ENCODE measurements at places on chromosomes 2 and 18.

- no peak for DNase-seq
Observed at GRCh38 chr2:200523158-200523557, 2.8 kb upstream of the SGO2 start.

DNA sequence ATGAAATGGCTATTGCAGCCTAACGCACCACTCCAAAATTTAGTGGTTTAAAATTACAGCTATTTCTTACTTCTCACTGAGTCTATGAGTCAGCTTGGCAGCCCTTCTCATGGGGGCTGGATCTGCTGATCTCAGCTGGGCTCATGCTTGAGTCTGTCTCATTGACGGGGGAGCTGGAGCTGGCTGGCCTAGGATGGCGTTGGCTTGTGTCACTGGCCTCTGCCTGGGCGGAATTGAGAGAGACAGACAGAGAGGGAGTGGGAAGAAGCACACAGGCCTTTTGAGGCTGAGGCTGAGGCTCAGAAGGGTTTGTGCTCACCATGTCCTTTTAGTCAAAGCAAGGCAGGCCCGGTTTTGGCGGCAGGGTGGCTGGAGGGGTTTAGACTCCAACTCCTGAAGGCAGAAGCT, 412.1 kb upstream of the MYT1L start:
- peak; percentile 1 for DNase-seq

GRCh38 chr18:65527879-65528633, 222.8 kb upstream of the CDH7 start:
- no peak for DNase-seq

GRCh38 chr18:32048507-32049091, 30.0 kb downstream of the RNF125 start:
- peak; percentile 3 for DNase-seq

- peak; percentile 2 for DNase-seq
Observed at GRCh38 chr18:39835303-39836030, 2119.6 kb upstream of the PIK3C3 start.

- no peak for DNase-seq
Observed at GRCh38 chr2:126899616-126900185, 1.0 kb downstream of the TEX51 start.

DNA sequence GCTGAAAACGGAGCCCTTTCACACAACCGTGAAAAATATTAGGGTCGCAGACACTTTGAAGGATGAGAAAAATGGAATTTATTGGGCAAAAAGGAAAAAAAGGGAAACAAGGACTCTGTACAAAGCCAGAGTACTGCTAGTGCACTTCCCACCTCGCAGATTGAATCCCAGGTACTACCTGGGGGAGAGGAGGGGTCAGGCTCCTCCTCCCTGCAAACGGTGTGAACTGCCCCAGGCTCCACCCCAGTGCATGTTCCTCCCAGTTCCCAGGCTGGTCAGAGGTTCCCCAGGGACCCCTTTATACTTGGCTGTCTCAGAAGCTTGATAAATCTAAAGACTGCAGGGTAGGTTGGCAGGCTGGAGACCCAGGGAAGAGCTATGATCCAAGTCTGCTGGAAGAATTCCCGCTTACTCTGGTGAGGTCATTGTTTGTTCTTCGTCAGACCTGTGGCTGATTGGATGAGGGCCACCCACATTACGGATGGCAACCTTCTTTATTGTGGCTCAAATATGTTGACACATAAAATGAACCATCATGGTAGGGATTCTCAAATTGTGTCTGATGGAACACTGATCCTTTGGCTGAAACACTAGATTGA, 290.4 kb upstream of the POU3F3 start:
- DNase-seq, result no peak

GRCh38 chr18:74499633-74500032, 3.5 kb downstream of the CNDP2 start:
- DNase-seq, result no peak

Measured in IMR-90 (cell line).